ENCODE measurements at places on chromosomes 7 and 10. TPM values are rescaled to one million over a fixed set of nuclear protein-coding genes. Genes with fewer than 3 reads are reported as not detected.

Gene FEZF1
- not detected for total RNA-seq

Gene SLC37A3
- 30.2 TPM for total RNA-seq

Gene JAZF1
- 7.2 TPM for total RNA-seq

Gene SOSTDC1
- total RNA-seq, result not detected

Gene AGBL3
- 1.1 TPM for total RNA-seq

Gene LIPJ
- total RNA-seq, result not detected

Gene PCBD1
- total RNA-seq, result 238 TPM

Gene STEAP1B
- total RNA-seq, result not detected

Gene CTAGE4
- total RNA-seq, result not detected

Gene PLXNA4
- total RNA-seq, result 1.7 TPM

Gene FAM149B1
- total RNA-seq, result 7.7 TPM

Gene ATOH7
- total RNA-seq, result 0.26 TPM

Gene SMARCD3
- 10.6 TPM for total RNA-seq

Gene ANKRD1
- 7.8 TPM for total RNA-seq

Gene C10orf53
- total RNA-seq, result not detected
